Stimulated activated CD4-positive, alpha-beta T cell treated with anti-CD3 and anti-CD28 coated beads, TNF-alpha, amount 100 ng/mL, for 48 hours (primary cell): ENCODE measurements at places on chromosomes 13 and 19.
A peak's percentile ranks its signal among the peaks of the same experiment; 100 is the strongest.

DNA sequence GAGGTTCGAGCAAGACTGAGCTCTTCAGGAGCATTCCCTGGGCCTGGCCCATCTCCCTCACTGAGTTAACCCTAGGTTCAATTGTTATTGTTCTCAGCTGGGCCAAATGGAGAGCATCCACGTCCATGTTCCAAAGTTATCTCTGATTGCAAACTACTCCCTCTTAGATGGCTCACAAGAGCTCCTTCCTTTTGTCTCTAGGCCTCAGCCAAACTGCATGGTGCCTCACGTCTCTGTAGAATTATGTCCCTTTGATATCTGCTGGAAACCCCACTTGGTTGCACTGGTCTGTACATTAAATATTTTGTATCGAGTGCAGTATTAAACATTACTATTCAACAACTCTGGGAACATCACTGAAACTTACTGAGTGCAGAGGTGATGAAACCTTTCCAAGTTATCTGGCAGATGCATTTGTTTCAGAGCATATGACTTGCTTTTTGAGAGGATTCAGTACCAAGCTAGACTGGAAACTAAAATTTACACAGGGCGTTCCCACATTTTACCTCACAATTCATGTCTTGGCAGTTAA is 38.1 kb downstream of the DOCK9 start:
- DNase-seq = no peak

GRCh38 chr13:29453617-29454011 is 141.9 kb downstream of the SLC7A1 start:
- DNase-seq = no peak

GRCh38 chr19:5131031-5131505 is 162.2 kb downstream of the KDM4B start:
- no peak for DNase-seq

GRCh38 chr19:15577184-15577771 is 37.7 kb upstream of the CYP4F8 start:
- no peak for DNase-seq

DNA sequence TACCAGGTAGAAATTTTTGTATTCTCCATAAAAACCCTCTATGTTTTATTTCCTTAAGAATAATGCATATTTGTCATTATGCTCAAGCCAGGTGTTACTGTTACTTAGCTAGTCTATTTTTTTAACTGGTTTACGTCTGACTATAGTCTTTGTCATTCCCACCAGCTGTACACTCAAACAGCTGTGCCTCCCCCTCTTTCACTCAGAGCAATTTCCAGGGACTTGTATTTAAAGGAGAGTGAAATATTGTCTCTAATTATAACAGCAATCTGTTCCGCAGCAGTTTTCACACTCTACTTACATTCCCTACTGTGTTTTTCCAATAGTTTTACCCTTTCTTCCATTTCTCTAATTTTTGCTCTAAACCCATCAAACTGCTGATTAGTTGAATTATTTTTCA is 813.6 kb upstream of the MIR17HG start:
- DNase-seq = no peak

- no peak for DNase-seq
Measured at GRCh38 chr19:10712045-10712444, 5.8 kb upstream of the DNM2 start.

- DNase-seq = no peak
Measured at GRCh38 chr13:55627221-55627620, 1513.5 kb upstream of the PRR20A start.

DNA sequence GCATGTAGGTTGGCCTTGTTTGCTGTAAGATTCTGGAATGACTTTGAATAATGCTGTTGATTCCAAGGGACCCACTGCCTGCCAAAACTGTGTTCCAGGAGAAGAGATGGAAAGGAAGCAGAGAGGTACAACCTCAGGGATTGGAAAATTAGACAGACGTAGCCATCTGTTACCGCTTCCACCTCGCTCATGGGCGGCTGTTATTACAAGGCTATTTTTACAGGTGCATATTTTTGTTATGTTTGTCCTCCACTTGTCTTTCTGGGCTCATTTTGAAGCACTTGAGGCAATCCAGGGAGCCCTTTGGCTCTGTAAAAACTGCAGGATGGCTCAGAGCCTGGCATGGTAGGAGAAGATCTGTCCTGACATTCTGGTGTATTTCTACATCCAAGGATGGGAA is 276.4 kb upstream of the TMTC4 start:
- no peak for DNase-seq

- no peak for DNase-seq
Measured at GRCh38 chr13:49869519-49869918, 66.6 kb downstream of the SPRYD7 start.

- DNase-seq = no peak
Measured at GRCh38 chr19:1255186-1256161, 7.1 kb downstream of the MIDN start.

GRCh38 chr13:20461481-20461859 is 64.2 kb downstream of the CRYL1 start:
- no peak for DNase-seq

GRCh38 chr13:34943436-34944273 is 1.6 kb downstream of the NBEA start:
- no peak for DNase-seq

- no peak for DNase-seq
Measured at GRCh38 chr13:75946536-75947284, 310.6 kb downstream of the LMO7 start.

- DNase-seq = no peak
Measured at GRCh38 chr19:54449701-54450069, 686 bp downstream of the LENG8 start.

- DNase-seq = no peak
Measured at GRCh38 chr13:99969453-99969918, 2.1 kb downstream of the ZIC5 start.

DNA sequence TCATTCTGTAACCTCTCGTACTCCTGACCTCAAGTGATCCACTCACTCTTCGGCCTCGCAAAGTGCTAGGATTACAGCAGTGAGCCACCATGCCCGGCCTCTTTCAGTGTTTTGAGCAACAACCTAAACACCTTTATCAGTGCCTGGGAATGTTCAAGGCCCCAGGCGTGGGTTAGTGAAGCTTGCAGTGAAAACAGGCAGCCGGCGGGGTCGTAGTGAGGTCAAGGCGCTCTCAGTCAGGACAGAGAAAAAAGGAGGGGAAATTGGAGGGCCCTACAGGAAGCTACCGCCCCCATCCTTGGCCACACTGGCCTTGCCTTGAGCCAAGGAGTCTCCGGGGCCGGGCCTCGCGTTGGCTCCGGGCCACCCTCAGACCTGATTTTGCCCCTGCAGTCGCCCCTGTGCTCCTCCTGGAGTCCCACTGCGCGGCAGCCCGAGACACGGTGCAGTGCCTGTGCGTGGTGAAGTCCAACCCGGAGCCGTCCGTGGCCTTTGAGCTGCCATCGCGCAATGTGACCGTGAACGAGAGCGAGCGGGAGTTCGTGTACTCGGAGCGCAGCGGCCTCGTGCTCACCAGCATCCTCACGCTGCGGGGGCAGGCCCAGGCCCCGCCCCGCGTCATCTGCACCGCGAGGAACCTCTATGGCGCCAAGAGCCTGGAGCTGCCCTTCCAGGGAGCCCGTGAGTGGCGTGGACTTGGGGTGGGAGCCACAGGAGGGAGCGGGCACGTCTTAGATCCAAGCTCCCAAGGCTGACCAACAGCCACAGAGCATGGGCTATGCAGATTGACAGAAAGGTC is 17.7 kb downstream of the MAG start:
- no peak for DNase-seq

GRCh38 chr13:40165316-40165932 is 501.0 kb downstream of the FOXO1 start:
- no peak for DNase-seq

DNA sequence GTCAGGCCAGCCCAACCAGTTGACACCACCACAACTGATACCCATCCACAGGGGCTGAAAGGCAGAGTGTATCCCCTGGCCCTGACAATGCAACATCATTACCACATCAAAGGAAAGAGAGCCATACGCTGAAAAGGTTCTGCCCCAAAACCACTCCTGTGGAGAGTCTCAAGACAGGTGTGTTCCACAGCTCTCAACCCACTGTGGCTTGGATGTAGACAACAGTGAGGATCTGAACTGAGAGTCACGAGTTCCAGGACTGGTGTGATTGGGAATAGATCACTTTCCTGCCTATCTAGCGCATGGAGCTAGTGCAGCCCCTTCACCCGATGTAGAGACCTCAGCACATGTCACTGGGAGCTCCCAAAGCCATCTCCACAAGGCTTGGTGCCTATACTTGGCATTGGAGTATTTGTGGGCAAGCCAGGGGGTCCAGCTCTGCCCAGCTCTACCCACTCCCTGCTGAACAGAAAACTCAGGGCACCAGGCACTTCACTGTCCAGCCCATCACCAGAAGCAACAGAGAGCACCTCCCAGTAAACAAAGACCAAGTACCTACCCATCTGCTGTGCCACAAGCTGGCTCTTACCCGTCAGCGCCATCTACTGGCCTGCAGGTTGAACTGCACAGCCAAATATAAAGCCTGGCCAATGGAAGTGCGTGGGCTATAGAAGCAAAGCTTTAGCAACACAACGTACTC is 579.5 kb downstream of the UQCRFS1 start:
- peak; percentile 10 for DNase-seq

DNA sequence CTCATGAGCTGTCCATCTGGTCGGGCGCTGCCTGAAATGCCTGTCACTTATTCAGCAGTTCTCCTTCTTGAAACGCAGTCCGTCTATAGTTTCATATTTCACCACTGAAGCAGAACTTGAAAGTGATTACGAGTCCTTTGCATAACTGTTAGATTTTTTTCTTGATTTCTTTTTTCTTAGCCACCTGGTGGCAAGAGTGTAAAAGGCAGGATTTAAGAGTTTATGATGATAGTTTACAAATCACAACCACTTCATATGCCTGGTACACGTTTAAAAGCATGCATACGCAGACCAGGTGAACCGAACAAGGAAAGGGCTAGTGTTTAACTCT is 45.8 kb downstream of the GGACT start:
- no peak for DNase-seq

DNA sequence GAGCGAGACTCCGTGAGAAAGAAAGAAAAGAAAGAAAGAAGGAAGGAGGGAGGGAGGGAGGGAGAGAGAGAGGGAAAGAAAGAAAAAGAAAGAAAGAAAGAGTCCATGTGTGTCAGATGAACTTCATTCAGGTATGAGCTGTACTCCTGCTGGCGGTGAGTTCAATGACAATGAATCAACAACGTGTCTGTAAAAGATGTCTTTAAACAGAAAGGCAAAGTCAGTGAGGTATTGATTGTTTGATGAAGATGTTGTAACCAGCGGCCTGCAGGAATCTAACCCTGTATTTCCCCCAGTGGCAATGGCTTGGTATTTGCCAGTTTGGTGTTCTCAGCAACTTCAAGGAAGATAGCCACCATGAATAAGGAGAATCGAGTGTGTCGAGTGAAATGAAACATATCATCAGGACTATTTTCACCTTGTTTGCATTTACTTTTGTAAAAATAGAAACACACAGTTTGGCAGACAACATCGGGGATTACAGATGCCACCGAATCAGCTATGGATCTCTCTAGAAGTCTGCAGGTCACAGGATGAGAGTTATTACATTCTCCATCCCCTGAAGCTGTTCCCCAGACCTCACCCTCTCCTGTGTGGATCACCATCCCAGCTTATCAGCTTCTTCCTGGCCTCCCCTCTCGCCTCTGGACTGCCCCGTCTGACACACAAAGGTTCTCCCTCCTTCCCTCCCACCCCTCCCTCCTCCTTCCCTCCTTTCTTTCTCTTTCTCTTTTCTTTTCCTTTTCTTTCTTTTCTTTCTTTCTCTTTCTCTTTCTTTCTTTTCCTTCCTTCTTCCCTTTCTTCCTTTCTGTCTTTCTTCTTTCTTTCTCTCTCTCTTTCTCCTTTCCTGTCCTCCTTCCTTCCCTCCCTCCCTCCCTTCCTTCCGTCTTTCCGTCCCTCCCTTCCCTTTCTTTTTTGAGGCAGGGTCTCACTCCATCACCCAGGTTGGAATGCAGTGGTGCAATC is 8.2 kb upstream of the SBK3 start:
- no peak for DNase-seq

DNA sequence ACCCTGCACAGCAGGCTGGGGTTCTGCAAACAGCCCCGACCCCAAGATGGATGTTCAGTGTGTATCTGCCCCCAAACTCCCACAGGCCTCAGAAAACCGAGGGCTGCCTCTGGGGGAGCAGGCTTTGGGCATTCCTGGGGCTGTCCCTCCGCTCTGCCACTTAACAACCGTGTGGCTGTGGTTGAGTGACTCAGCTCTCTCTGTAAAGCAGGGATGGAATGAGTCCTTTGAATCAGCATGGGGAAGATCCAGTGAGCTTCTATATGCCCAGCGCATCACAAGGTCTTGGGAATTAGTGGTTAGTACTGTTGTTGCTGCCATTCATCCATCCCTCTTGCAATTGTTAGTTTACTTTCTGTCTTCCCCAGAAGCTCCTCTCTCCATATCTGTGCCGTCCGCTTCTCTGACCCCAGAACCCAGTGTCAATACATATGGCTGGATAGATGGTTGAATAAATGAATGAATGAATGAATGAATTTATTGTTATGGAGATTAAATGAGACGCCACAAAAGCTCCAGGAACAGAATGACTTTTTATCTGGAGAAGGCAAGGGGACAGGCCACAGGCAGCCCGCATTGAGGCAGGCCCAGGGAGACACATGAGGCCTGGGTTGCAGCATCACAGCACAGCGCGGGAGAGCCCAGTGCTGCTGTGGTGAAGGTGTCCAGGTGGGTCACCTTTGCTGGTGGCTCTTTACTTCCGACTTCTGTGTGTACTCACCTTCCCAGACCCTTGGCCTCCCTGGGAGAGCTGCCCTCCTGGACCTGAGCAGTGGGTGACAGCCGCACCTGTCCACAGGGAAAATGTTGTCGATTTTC is 89.2 kb downstream of the RGCC start:
- no peak for DNase-seq
